ENCODE measurements at places on chromosomes 7 and 10. TPM values are rescaled to one million over a fixed set of nuclear protein-coding genes. Genes with fewer than 3 reads are reported as not detected.
A peak's percentile ranks its signal among the peaks of the same experiment; 100 is the strongest.

- DNase-seq: no peak
Measured at GRCh38 chr10:58436071-58436470, 50.9 kb downstream of the TFAM start.

DNA sequence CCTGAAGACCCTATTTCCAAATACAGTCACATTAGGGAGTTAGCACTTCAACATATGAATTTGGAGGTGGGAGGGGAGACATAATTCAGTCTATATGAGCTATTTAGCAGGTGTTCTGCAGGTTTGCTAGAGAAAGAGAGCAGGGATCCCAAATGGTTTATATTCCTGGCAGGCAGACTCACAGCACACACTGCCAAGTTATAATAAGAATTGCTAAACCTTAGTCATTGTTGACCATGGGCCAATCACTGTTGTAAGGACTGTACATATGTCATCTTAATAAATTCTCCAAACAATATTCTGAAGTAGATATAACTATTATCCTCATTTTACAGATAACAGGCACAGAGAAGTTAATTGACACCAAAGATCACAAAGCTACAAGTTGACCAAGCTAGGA is 1.5 kb upstream of the CCDC3 start:
- no peak for DNase-seq

DNA sequence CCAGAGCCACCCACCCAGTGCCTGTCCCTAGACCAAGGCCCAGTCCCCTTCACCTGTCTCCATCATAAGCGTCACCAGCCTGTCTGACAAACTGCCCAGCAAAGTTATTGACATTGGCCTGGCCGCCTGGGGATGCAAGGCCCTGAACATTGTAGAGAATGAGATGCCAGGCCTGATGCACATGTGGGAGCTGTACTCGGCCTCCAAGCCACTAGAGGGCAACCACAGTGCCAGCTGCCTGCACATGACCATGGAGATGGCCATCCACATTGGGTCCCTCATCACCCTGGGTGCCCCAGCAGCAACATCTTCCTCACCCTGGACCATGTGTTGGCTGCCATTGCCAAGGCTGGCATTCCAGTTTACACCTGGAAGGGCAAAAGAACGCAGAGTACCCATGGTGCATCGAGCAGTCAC is 63.7 kb upstream of the ANTXRL start:
- no peak for DNase-seq

- no peak for DNase-seq
Measured at GRCh38 chr7:74439541-74439940, 14.2 kb upstream of the GTF2IRD1 start.

GRCh38 chr7:80622541-80622940 is 15.9 kb upstream of the CD36 start:
- no peak for DNase-seq

- DNase-seq: no peak
Measured at GRCh38 chr7:17013204-17013603, 131.4 kb upstream of the AGR3 start.

- no peak for DNase-seq
Measured at GRCh38 chr10:46299536-46300369, 13.0 kb downstream of the ANTXRL start.

DNA sequence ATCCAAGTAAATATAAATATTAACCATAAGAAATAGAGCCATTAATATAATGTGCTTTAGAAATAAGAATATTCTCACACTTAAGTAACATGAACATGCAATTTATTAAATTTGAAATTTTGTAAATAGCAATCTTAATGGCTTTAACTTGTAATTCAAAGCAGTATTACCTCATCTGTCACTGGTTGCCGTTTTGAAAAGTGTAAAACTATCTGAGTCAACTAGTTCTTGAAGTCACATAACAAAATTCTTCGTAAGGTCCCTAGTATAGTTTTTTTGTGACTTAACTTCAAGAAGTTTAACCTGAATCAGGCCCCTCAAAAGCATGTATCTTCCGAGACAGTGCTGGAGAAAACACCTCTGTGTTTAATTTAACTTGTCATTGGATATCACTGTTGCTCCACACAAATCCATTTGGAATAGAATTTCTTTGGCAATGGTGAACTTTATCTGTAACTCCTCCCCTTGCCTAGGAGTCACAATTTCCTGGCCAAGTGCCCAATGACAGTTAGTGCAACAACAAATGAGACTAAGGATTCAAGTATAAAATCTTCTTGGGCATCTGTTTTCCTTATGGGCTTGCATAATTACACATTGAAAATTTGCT is 47.1 kb downstream of the NT5C2 start:
- no peak for DNase-seq

GRCh38 chr10:1540144-1540543 is 197.2 kb downstream of the ADARB2 start:
- DNase-seq: no peak

DNA sequence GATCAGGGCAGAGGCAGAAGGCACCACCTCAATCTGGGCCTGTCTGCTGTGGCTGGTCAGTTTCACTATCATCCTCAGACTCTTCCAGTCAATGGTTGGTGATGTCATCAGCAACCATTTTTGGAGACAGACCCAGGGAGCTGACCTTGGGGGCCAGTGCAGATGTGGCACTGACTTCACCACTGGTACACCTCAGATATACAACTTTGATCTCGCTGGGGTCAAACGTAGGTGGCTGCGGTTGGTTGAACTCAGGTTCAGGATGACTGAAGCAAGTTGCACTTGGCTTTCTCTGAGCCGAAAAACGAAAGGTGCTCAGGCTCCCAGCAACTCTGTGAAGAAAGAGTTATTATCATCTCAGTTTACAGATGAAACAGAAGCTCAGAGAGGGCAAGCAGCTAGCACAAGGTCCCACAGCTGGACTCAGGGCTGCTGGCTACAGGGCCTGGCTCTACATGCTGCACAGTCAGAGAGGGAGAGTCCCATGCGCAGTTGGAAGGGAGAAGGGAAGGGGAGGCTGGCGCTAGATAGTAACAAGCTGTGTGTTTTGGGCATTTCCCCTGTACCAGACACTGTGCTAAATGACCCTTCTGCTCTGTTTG is 27.2 kb downstream of the ANKRD16 start:
- no peak for DNase-seq

DNA sequence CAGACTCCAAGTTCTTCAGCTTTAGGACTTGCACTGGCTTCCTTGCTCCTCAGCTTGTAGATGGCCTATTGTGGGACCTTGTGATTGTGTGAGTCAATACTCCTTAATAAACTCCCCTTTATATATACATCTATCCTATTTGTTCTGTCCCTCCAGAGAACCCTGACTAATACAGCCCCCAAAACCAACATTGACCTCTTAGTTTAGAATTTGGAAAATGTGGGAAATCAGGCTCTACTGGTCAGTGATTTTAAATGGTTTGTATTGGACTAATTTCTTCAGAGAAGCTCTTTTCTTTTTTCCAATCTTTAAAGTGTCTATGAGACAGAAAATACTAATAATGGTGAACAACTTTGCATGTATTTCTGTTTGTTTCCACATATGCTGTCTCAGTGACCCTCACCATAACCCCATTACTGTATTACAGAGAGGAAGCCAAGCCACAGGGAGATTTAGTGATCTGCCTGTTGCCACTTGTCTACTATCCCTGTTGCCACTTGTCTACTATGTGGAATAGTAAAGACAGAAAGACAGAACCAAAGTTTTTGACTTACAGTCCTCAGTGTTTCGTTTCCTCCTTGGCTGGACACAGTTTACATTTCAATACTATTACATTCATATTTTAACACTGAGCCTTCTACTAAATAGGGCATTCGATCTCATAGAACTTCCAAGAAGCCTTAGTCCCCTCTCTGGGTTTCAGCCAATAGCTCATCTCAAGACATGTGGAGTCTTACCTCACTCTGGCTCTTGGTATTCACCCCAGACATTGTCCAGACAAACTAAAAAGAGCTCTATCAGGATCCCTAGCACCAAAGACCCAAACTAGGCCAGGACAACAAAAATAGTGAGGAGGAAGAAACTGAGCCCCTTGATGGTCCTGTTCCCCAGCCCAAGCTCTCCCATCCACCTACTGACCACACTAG is 121.0 kb downstream of the AKR1D1 start:
- no peak for DNase-seq

DNA sequence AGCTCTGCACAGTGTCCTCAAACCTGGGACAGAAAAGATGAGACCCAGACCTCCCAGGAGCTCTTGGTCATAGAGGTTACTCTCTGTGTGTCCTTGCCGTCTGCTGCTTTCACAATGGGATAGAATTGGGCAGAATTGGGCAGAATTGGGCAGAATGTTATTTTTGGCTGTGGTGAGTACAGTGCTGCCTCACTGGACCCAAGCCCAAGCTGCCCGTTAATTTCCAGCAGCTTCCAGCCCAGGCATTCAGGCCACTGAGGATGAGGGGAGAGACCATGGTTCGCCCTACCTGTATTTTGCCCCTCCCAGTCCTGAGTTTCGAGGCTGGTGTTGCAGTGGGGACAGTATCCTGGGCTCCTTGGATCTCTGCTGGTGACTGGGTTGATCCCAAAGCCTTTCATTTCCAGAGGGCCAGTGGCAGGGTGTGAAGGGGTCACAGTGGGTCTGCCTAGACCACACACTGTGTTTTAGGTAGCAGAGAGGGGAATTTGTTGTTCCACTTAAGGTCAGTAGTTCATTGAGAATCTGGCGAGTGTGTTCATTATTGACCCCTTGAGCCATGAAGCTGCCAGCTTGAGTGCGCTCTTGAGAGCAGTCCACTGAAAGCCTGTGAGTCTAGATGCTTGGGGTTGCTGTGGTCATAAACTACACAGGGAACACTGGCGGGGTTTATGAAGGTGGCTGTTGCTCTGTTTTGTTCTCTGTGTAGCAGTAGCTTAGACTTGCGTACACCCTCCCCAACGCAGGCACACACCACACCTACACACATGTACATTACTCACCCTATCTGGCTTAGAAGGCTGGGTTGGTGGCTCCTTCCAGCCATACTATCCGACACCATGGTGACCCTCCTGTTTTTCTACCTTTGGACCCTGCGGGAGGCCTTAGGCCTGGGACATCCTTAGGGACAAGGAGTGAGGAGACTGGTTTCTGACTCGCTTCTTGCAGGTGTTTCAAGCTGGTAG is 23.5 kb downstream of the NACAD start:
- DNase-seq: no peak

GRCh38 chr7:30844483-30844874 is 67.2 kb upstream of the AQP1 start:
- no peak for DNase-seq

GRCh38 chr7:105350906-105351305 is 37.8 kb downstream of the SRPK2 start:
- DNase-seq: no peak

DNA sequence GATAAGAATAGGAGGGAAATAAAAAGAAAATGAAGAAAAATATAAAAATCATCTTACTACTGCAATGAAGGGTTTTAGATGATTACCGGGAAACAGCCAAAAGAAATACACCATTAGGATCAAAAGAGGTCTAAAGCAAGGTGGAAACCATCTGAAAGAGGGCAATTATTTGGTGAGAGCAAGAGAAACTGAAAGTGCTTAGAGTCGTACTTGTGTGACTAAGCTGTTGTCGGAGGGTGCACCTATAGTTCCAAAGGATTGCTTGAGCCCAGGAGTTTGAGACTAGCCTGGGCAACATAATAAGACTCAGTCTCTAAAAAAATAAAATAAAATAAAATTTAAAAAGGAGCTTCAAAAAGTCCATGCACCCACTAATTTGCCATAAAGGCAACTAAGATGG is 169.5 kb downstream of the DKK1 start:
- no peak for DNase-seq

- DNase-seq: no peak
Measured at GRCh38 chr10:71429304-71429703, 32.6 kb downstream of the CDH23 start.

- no peak for DNase-seq
Measured at GRCh38 chr7:95871075-95871848, 98.9 kb downstream of the DYNC1I1 start.

- DNase-seq: no peak
Measured at GRCh38 chr10:121631365-121632029, 33.3 kb upstream of the FGFR2 start.

- no peak for DNase-seq
Measured at GRCh38 chr10:87753995-87754866, 63.8 kb downstream of the ATAD1 start.

DNA sequence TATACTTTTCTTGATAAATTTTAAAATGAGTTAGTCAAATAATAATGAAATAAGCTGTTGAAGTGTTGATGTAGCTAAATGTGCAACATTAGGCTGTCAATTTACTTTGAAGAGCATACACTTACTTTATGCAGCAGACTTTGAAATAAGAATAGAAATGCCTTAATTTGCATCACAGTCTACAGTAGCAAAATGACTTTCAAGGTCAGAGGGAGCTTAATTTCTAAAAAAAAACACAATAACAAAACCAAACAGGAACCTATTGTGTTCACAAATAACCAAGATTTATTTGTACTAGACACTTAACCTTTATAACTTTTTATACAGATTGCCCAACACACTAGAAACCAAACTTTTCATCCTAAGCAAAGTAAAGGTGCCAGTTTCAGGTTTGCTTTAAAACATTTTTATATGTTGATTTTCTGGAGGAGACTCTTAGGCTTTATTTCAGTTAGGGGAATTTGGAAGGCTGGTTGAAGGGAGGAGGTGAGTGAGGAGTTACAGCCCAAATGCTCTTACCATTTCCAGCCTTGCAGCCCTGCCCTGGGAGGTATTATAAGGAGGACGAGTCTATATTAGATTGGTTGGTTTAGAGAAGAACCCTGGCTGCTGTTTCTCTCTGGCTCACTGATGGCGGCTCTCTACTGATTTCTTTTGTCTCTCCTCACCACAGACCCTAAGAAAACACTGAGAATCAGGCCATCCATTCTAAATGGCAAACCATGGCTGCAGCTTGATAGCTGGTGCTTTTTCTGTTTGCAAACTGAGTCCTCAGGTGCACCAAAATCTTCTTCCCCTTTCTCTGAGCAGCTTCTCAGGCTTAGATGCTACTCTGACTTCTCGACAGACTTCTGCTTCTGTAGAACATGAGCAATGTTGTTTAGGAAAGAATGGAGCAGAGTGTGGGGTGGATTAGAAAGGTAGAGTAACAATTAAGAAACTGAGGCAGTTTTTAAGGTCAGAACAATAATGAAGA is 55.2 kb upstream of the RPA3 start:
- no peak for DNase-seq

- no peak for DNase-seq
Measured at GRCh38 chr7:107630342-107630741, 30.3 kb upstream of the SLC26A4 start.

GRCh38 chr10:9681655-9682054 is 1336.0 kb upstream of the CELF2 start:
- no peak for DNase-seq

GRCh38 chr7:28942168-28942567 is 16.0 kb downstream of the TRIL start:
- no peak for DNase-seq

GRCh38 chr10:33334805-33335550 is 511 bp upstream of the NRP1 start:
- DNase-seq: peak; percentile 18

Gene GDF10
- 3.1 TPM for total RNA-seq

Gene TSPAN33
- 4.7 TPM for total RNA-seq

Gene NPTX2
- total RNA-seq: 5.8 TPM

Gene RBM20
- total RNA-seq: 2.2 TPM

Gene MRLN
- not detected for total RNA-seq

Gene NACAD
- 5.5 TPM for total RNA-seq

Gene FGFBP3
- total RNA-seq: 29.8 TPM

Gene NKX6-2
- total RNA-seq: not detected

Gene PRLHR
- total RNA-seq: 4.1 TPM
